ENCODE measurements at places on chromosomes 1 and 21.

GRCh38 chr1:195306281-195306680 lies 1302.0 kb downstream of the KCNT2 start:
- DNase-seq, result no peak

GRCh38 chr1:177984761-177985160 lies 14.9 kb upstream of the SEC16B start:
- no peak for DNase-seq

GRCh38 chr21:41491412-41491811 lies 16.5 kb downstream of the TMPRSS2 start:
- no peak for DNase-seq

- no peak for DNase-seq
Measured at GRCh38 chr1:47919113-47919833, 77.9 kb downstream of the TRABD2B start.

DNA sequence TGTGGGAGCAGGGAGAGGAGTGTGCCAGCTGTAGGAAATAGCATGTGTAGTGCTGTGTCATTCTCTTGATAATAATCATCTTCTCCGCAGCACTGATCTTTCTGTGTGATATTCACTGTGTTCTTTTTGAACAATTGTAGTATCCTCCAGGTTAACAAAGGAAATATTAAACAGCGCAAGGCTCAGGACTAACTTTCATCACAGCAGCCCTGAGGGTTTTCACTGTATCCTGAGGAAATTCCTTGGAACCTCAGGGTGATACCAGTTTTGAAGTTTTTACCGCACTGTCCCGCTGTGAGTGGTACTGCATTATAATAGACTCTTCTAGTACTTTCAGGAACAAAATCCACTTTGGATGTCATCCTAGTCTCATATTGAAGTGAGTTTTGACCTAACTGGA lies 228.4 kb upstream of the COA6 start:
- no peak for DNase-seq

GRCh38 chr1:24186993-24187790 lies at the start of gene IFNLR1:
Gene IFNLR1 (minus strand): TSS chr1:24187289. CDS start chr1:24187248, 41 bp downstream.
- DNase-seq, result peak; percentile 72

DNA sequence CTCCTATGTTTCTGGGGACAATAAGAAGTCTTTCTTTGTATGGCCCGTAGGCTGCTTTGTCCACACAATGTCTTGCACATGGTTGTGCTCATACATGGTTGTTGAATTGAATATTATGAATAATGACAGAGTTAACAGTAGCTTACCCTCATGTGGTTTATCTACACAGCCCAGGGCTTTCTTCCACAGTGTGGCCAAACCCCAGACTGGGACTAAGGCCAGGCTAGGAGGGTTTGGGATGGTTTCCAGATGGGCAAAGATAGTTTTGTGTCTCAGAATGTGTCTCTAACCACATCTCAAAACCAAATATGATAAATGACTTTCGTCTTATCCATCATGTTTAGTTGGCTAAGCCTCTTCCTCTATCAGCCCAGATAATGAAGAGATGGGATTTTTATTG lies 65.2 kb downstream of the CACNA1E start:
- no peak for DNase-seq

- DNase-seq, result no peak
Measured at GRCh38 chr1:150493175-150493574, 6.0 kb downstream of the TARS2 start.

DNA sequence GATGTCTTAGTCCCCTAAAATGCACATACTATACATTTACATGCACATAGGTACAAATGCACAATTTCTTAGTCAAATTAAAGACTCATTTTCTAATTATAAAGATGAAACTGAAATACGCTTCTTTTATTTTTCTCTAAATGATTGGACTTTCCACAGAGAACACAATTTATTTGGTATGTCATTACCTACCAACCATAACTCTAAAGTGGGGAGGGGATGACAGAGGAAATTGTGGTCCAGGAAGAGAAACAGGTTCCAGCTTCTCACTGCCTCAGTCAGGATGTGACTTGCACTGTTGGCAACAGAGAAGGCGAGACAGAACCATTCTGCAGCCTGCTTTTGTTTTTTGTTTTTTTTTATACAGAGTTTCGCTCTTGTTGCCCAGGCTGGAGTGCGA lies 1189.2 kb downstream of the PLA2G4A start:
- no peak for DNase-seq

- DNase-seq, result no peak
Measured at GRCh38 chr1:1779320-1779675, 1.0 kb upstream of the NADK start.

All from CD4-positive, alpha-beta T cell treated with Interleukin-2 at 100 ng/mL for 4 hours (primary cell).